ENCODE measurements at places on chromosomes 6 and 20.

GRCh38 chr6:88445188-88445965 is 279.2 kb upstream of the CNR1 start:
- DNase-seq: no peak

- peak; percentile 47 for DNase-seq
These were observed 392.2 kb upstream of the MARCKS start for GRCh38 chr6:113464960-113465359.

- DNase-seq: peak; percentile 79
These were observed 31.4 kb downstream of the HIVEP2 start for GRCh38 chr6:142913511-142914047.

GRCh38 chr20:52518735-52519134 is 327.2 kb upstream of the ZFP64 start:
- no peak for DNase-seq

DNA sequence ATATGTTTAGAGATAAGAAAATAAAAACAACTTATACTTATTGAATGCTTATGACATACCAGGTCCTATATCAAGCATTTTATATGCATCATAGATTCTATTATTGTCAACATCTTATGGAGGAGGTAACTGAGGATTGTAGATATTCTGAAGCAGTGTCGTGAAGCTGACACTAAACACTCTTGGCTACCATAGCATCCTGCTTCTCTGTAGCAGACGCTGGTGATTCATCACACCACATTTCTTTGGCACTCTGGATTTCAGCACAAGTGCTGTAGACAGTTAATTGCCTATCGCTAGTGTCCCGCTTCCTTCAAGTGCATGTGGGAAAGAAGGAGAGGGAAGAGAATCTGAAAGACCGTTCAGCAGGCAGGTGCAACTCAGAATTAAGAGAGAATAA is 317.1 kb downstream of the PLCB1 start:
- no peak for DNase-seq

DNA sequence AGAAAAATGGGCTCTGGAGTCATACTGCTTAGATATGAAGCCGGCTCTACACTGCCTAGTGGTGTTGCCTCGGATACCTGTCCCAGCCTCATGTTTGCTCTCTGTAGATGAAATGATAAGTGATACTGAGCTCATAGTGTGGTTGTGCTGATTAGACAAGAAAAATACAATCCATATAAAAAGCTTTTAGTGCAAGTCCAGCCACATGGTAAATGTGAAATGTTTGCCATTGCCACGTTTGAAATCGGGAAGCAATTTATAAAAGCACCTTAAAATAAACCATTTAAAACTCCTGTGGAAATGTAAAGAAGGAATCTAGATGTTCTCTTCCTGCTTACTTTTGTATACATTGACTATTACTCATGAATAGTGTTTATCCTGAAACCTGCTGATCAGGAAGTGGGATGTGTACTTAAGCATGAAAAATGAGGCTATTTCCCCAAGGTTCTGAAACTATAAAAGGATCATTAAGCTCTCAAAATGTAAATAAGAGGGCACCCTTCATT is 13.1 kb upstream of the PBOV1 start:
- DNase-seq: no peak

- DNase-seq: no peak
These were observed 154.9 kb downstream of the ESR1 start for GRCh38 chr6:151962246-151962846.

- peak; percentile 22 for DNase-seq
These were observed 83.3 kb downstream of the DCDC2 start for GRCh38 chr6:24274441-24275083.

GRCh38 chr6:40695750-40696415 is 108.7 kb upstream of the LRFN2 start:
- no peak for DNase-seq

DNA sequence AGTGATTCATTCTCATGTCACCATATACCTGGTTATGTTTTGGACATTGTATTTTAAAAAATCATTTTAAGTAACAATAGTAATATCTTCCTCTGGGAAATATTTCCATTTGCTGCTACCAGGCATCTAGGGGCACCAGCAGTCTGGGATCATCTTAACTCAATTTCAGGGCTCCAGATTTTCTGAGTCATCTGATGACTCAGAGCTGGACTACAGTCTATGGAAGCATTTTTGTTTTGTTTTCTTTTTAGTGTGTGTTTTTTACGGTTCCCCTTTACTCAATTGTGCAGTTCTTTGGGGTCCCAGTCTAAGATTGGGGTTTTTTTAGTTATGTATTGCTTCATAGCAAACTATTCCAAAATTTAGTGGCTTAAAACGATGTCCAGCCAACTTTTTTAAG is 5.7 kb upstream of the FKBP5 start:
- DNase-seq: peak; percentile 63

DNA sequence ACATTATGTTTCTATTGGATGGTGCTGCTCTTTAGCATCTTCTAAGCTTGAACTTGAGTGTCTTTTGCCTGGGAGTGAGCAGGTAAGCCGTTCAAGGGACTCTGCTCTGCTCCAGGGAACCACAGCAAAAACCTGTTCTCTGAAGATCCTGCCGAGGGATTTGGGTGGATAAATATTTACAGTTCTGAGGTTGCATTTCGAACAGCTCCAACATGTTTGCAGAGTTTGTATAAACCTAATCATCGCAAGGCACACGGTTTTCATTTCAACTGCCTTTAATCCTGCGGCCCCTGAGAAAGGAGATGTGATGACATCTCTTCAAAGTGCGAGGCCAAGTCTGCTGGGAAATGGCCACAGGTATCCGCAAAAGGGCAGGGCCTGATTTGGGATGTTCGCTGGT is 293.4 kb downstream of the TFAP2C start:
- no peak for DNase-seq

DNA sequence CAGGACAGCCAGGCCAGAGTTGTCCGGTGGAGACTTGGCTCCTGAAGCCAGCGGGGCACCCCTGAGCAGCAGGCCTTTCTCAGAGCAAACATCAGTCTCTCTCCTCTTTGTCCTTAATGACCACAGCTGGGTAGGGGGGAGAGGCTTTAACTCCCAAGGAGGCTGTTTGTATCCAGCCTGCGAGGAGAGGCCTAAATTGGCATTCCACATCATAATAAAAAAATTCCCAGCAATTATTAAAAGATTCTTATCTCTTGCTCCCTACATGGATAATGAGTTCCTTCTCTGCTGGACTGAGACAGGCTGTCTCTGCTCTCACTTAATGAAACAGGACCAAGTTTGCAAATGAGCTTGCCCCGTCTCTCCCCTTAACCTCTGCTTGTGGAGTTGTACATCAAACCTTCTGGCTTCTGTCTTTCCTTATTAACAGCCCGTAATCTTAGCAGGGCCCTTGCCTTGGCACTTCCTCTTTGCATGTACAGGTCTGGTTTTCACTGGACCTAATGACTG is 838.2 kb downstream of the MAFB start:
- DNase-seq: no peak

- DNase-seq: no peak
These were observed 168.0 kb upstream of the ID4 start for GRCh38 chr6:19669206-19669605.

DNA sequence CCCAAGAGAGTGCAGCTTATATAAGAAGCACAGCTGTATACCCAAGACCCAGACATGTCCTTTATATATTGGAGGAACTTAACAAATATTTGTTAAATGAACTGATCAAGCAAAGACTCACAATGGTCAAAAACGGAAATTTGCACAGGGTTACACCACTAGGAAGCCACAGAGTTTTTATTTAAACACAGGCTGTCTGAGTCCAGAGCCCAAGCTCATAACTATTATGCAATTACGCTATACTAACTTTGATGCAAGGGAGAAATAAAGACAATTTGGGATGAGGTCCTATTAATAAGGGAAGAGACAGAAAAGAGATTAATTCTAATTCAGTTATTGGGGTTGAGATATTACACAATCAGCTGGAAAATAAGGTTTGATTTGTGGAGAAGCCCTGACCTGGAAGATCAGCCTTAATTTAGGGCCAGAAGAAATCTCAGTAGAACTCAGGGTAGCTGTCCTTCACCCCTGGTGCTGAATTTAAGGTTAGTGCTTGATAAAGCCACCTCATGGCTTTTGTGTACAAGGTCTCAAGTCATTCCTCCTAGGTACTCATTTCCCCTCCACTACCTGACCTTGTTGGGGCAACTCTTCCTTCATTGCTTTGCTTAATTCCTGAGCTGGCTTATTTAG is 10.5 kb upstream of the ZNF334 start:
- DNase-seq: peak; percentile 12

DNA sequence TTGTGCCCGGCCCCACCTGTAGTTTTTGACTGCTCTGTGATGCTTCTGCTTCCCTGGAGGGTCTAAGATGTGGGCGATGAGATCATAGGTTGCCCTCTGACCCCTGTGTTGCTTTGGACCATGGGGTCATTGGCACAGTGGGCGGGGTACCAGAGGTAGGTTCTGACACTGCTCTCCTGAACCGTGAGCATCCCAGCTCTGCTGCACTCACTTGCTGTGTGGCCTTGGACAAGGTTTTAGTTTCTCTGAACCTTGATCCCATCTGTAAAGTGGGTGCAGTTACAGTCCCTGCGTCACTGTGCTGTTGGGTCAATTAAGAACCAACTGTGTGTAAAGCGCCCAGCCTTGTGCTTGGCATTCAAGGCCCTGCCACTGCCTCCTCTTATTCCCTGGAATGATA is 30.9 kb downstream of the SRC start:
- DNase-seq: no peak

- DNase-seq: peak; percentile 33
These were observed 784 bp downstream of the FKBP5 start for GRCh38 chr6:35687658-35688604.

GRCh38 chr20:35151736-35152135 is 4.6 kb upstream of the EDEM2 start:
- DNase-seq: no peak

DNA sequence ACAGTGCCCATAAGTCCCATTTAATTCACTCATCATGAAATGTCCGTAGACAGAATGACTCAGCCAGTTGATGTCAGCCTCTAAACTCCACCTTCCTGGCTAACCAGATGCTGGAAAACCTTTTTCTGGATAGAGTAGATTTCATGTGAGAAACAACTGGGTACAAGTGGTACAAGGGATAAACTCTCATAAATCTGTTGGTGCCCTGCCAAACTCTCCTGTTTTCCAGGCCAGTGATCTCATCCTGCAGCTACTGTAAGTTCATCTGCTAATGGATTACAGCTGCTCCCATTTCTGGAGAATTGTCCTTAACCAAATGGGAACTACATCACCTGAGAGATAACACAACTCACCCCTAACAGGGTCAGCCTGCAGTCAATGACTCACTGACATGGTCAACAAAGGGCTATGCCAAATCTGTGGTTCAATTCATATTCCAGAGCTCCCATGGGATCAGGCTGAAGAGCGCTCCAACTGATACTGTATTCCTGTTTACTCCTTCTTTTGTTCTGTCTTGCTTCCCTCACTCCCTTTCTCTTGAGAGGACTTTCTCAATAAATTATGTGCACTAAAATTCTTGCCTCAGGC is 210.1 kb upstream of the HDDC2 start:
- DNase-seq: no peak

DNA sequence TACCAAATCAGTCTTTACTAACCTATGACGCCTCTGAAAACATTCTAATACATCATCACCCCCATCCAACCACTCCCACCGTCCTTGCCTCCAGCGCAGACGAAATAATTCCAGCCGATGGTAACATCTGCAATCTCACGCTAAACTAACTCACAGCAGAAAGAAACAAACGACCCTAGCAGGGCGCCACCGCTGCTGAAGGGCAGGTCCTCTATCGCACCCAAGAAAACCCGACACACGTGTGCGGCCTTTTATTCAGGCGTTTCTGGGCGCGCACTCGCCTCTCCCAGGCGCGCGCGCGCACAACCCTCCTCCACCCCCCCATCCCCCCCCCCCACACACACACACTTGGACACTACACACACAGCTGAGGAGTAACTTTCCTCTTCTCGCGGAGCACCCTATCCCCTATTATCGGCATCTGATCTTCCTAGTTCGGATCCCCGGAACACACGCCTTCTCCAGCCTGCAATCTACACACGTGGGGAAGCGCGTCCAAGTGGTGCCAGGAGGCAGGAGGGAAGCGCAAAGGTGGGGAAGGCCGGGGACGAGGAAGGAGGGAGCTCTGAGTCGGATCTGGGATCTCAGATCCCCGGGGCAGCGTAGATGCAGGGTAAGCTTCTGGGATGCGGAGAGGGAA is 1.4 kb downstream of the GFOD1 start:
- DNase-seq: no peak

- DNase-seq: no peak
These were observed 39.8 kb downstream of the SRSF3 start for GRCh38 chr6:36633915-36634314.

DNA sequence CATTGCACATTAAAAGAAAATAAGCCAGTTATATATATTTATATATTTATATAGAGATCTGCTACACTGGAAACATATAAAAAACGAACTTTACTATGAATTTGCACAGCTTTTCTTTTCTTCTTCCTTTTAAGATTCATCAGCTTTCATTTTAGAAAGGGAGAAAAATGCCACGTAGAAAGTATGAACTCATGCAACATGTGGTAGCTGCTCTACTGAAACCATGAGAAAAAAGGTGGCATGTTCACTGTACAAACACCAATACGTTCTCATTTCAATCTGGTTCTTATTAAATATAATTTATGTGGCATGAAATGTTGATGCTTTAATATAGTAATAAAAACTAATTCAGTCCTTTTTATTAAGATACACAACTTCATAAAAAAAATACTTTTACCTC is 68.8 kb upstream of the THEMIS start:
- no peak for DNase-seq

DNA sequence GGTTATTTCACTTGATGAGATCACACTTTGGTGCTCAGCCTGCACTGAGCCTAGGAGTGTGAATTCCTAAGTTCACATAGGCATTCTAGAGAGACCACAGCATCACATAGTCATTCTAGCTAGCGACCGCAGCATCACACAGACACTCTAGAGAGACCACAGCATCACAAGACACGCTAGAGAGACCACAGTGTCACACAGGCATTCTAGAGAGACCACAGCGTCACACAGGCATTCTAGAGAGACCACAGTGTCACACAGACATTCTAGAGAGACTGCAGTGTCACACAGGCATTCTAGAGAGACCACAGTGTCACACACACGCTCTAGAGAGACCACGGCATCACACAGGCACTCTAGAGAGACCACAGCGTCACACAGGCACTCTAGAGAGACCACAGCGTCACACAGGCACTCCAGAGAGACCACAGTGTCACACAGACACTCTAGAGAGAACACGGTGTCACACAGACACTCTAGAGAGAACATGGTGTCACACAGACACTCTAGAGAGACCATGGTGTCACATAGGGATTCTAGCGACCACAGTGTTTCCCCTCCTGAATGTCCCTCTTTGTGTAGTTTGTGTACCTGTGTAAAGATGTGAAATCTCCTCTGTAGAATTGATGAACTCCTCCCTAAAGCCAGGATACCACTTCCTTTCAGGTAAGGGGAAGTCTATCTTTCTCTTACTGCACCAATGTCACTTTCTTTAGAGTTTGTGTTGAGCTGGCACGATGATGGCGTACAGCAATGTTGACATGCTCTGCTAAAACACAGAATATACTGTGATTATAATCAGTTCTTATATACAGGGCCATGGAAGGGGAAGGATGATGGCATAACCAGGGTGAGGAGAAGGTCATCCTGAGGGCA is 169.4 kb downstream of the ZDHHC14 start:
- DNase-seq: peak; percentile 4
